GM12891 (cell line): ENCODE measurements at places on chromosomes 2 and 18.

DNA sequence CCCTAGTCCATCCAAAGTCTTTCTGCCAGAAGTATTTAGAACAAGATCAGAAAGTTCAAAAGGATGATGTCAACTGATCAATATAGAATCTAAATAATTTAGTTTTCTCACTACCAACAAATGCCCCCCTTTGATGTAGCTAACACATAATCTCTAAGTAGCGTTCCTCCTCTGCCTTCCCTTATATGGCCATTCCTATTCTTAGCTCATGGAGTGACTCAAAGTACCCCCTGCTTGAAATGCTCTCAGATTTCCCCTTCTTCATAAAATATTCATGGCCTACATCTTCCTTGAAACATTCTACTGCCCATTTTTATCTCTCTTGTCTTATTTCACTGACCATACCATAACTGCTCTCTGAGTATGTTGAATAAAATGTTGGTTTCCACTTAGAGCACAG lies 151.5 kb downstream of the UPP2 start:
- no peak for DNase-seq

DNA sequence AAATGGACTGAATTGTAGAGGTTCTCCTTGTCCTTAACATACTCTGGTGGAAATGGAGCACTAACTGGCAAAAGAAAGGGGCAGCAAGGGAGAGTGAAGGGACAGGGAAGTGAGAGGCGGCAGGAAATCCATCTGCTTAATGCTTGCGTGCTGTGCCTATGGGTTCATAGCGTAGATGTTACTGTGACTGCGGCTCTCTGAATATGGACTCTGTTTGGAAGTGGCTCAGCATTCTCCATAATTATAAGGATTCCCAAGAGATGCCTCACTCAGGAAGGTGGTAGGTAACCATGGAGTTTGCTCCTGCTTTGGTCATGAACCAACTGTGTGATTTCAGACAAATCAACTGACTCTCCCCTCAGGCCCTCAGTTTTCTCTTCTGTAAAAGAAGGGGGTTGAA lies 50.0 kb downstream of the MYO3B start:
- DNase-seq, result no peak

- DNase-seq, result no peak
Measured at GRCh38 chr2:98805412-98806171, 74.7 kb upstream of the MGAT4A start.

- no peak for DNase-seq
Measured at GRCh38 chr2:231429901-231430300, 34.4 kb downstream of the NCL start.

- peak; percentile 16 for DNase-seq
Measured at GRCh38 chr18:55376387-55376786, 211.6 kb downstream of the TCF4 start.

DNA sequence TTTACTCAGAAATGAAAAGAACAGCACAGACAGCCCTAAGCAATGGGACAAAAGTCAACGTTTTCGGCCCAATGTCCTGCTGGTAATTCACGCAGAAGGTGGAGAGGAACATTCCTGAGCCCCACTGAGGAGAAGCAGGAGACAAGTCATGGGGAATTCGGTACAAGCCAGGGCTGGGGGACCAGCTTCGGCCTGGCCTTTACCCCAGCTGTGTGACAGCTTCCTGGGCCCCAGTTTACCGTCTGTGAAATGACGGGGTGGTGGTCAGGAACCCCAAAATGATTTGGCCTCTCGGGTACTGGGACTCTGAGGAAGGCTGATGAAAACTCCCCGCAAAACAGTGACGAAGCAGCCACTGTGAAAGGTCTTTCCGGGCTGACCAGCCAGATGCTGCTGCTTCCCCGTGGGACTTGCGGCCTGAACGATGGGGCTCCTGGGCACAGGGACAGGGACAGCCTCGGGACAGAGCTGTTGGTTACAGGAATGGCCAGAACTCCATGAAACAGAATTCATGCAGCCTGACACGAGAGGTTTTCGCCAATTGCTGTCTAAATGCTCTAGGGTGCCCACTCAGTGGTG lies 21.6 kb downstream of the KIF1A start:
- DNase-seq, result no peak

DNA sequence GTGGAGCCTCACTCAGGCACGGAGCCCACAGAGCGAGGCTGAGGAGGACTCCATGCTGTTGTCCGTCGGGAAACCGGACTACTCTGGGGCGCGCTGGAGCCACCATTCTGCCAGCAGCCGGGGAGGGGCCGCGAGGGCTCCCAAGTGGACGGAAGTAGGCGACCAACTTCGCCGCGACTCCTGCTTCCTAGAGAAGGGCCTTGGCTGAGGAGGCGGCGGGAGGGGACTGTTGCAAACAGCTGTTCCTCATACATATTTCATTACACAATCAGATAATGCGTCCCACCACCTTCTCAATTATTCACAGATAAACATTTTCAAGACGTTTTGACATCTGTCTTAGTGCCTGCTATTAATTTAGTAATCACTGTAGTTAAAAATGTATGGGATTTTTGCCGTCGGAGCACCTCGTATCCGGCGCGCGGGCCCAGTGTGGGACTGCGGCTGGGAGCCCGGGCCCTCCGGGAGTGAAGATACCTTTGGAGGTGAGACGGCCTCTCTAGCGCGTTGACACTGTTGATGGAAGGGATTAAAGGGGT lies 11.7 kb upstream of the SIX3 start:
- no peak for DNase-seq

DNA sequence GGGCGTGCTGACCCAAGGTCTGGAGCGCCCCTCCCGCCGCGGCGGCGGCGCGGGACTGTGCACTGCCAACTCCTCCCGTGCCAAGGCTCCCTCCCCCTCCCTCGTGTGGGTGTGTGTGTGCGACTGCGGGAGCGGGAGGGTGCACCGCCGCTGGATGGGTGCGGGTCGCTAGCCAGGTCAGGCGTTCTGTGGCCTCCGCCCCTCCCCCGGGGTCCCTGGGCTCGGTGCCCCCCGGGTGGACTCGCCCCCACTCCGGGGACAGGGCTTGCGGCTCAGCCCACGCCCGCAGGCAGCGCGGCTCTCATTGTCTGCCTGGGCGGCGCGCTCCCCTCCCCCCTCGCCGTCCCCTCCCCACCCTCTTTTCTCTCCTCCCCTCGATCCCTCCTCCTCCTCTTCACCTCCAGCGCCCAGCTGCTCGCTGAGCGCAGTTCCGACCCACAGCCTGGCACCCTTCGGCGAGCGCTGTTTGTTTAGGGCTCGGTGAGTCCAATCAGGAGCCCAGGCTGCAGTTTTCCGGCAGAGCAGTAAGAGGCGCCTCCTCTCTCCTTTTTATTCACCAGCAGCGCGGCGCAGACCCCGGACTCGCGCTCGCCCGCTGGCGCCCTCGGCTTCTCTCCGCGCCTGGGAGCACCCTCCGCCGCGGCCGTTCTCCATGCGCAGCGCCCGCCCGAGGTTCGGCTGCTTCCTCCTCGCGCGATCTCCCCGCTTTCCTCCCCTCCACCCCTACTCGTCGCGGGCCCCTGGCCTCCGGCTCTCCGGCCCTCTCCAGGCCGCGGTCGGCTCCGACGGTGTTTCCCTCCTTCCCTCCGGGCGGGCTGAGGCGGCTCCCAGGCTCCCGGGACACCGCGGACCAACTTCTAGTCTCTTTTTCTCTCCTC lies at the start of gene GATA6:
GATA6 (plus strand) TSS at position 579 of the 878 bp plus-strand sequence. CDS start 1,556 bp downstream, outside the sequence.
- DNase-seq, result peak; percentile 63

GRCh38 chr2:120436460-120436739 lies 90.5 kb downstream of the INHBB start:
- no peak for DNase-seq
